Nephron progenitor cell (in vitro differentiated cells): ENCODE measurements at places on chromosomes 3 and 15.

DNA sequence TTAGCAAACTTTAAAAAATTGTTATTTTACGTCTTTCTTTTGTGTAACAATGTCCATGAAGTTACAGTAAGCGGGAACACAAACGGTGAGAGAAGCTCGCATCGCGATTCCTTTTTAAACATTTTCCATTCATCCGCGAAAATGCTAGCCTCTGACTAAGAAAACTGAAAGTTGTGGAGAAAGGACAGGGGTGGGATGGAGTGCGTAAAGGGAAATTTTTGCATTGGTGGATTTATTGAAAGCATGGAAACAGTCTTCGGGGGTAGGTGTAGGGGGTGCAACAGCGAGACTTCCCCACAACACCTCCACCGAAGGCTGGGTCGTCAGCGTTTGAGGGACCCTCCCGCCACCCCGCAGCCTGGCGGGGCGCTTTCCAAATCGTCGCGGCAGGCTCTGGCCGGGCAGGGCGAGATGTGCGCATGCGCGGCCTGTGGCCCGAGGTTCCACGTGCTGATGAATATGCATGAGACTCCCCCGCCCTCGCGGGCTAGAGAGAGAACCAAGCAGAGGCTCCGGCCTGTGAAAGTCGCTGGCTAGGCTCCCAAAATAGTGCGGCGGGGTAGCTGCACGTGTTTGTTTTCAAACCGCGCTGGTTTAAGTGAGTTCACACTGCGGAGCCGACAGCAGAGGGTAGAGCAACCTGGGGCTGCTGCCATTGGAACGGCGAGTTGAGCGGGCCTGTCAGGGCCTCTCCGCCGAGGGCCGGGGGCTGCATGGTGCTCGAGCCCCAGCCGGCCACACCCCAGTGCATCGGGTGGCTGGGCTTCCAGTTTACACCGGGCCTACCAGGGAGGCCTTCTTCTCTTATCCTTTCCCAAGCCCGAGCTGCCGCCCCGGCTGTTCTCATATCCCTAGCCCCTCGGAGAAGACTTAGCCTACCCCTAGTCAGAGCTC is 9.9 kb downstream of the ZIC1 start:
- peak; percentile 84 for DNase-seq

- DNase-seq = no peak
These were observed 397.7 kb downstream of the DIPK2A start for GRCh38 chr3:144369129-144369879.

- no peak for DNase-seq
These were observed 48.5 kb upstream of the TSPAN3 start for GRCh38 chr15:77119446-77119845.

- no peak for DNase-seq
These were observed 91.7 kb downstream of the APBA2 start for GRCh38 chr15:28977377-28978010.

- DNase-seq = no peak
These were observed 122.4 kb upstream of the IL12A start for GRCh38 chr3:159866201-159866746.

GRCh38 chr15:98968576-98968975 is 39.0 kb downstream of the PGPEP1L start:
- no peak for DNase-seq

GRCh38 chr3:25973122-25973521 is 183.2 kb downstream of the OXSM start:
- no peak for DNase-seq

GRCh38 chr15:62914461-62915079 is 128.0 kb upstream of the TPM1 start:
- no peak for DNase-seq

GRCh38 chr3:62365391-62366125 is 7.8 kb downstream of the FEZF2 start:
- DNase-seq = no peak

- DNase-seq = no peak
These were observed 112.1 kb upstream of the MRPS22 start for GRCh38 chr3:139231555-139232281.

DNA sequence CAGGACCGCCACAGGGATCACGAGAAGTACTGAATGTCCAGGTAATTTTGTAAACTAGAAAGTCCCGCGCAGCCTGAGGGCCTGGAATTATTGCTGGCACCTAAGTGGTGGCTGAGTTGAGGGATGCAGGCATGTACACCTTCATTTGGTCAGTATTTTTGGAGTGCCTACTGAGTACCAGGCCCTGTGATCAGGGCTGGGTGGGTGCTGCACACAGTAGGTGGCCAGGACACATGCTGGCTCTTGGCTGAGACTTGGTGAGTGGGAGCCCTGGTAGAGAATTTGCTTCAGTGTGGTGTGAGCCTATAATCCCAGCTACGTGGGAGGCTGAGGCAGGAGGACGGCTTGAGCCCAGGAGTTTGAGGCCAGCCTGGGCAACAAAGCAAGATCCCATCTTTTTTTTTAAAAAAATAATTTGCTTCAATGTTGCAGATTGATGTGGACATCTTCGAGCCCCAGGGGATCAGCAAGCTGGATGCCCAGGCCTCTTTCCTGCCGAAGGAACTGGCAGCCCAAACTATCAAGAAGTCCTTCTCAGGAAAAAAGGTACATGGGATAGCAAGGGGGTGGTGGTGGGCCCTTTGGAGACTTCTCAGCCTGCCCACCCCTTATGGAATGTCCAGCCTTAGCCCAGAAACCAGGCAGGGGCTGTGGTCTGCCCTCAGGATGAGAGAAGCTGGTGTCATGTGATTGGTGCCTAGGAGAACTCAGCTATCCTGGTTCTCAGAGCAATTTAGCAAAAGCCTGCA is 2.6 kb downstream of the ITIH1 start:
- no peak for DNase-seq

- no peak for DNase-seq
These were observed 73.0 kb downstream of the HCN4 start for GRCh38 chr15:73295630-73296286.

DNA sequence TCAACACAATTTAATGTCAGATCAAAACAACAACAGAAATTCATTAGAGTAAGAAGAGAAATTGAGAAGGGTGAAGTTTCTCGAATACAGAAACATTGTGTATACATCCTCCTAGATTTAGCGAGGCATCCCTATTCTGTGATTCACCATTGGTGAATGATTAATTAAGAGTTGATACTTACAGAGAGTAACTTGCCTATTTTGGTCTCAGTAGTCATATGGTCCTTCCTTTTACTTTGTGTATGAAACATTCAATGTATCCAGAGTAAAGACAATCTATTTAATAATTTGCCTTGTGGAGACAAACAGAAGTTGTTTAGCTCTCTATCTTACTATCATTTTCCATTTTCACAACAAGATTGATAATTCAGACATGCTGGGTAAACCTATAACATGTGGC is 432.0 kb downstream of the ZPLD1 start:
- DNase-seq = no peak

- no peak for DNase-seq
These were observed 24.9 kb downstream of the BLM start for GRCh38 chr15:90742087-90742486.
